Urinary bladder (tissue), 4 donors: ENCODE measurements at places on chromosomes 6 and 20. TPM values are rescaled to one million over a fixed set of nuclear protein-coding genes. Genes with fewer than 3 reads are reported as not detected.

Gene SLC22A16
- total RNA-seq: 0.63 TPM

GRCh38 chr20:45181639-45182038, 6.9 kb downstream of the PI3 start:
- no peak for DNase-seq

DNA sequence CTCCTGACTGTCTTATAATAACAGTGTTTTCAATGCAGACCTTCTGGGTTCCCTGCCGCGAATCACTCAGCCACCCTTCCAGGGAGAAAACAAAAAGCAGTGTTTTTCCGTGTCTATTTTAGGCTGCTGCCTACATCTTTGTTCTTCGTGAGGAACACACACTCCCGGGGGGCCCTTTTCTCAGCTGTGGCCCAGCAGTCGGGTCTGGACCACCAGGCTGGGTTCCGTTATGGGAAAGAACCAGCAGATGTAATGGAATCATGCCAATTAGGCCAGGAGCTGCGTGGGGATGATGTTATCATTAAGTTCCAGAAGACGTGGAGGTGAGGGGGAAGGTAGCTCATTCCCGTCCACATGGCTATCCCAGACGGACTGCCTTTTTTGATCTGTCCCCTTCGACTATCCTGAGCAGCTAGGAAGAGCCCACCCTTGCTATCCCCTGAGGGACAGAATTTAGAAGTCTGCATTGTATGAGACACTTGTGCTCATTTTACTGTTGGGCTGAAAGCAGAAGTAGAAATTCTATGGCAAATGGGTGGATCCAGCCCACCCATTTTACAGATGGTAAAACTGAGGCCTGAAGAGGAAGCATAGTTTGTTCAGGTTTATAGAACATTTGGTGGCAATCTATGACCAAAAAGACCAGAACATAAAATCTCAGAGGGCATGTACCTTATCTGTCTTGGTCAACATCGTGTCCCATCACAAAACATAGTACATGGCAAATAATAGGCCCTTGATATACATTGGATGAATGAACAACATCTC, 54.5 kb downstream of the KCNB1 start:
- DNase-seq: no peak

DNA sequence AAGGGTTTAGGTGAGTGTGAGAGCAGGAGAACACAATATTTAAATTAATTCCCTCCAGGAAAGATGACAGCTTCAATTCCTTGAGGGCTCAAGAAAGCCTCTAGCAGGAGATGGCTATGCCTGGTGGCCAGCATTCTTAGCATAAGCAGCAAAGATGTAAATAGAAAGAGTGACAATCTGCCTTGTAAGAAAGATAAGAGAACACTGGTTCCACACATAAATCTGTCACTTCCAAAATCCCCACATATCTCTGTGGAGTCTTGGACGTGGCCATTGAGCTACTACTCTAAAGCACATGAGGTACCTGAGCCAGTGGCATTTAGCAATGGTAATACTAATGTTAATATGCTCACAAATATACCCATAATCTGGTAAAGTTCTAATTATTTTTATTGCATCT, 29.2 kb downstream of the DEFB114 start:
- no peak for DNase-seq

- DNase-seq: no peak
Measured at GRCh38 chr6:148304976-148305375, 37.7 kb upstream of the SASH1 start.

- no peak for DNase-seq
Measured at GRCh38 chr20:39676857-39677391, 714.8 kb downstream of the DHX35 start.

DNA sequence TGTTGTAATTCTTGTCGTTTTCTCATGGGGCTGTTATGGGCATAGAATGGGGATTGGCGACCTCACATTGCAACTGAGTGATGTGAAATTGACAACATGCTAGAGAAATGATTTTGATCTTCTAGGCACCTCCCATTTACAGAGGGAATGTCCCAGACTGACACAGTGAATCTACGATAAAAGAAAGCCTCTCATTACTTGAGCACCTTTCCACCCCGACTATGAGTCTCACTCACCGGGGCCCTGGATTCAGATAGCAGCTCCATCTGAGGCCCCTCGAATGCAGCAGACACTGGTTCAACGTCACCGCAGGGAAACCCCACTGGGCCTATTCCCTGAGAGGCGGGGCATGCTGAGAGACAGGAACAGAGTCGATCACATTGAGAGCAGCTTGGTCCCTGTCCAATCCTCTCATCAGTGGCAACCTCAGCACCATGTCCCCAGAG, 49.1 kb downstream of the NFATC2 start:
- no peak for DNase-seq

GRCh38 chr20:21173485-21173884, 47.6 kb downstream of the KIZ start:
- DNase-seq: no peak

DNA sequence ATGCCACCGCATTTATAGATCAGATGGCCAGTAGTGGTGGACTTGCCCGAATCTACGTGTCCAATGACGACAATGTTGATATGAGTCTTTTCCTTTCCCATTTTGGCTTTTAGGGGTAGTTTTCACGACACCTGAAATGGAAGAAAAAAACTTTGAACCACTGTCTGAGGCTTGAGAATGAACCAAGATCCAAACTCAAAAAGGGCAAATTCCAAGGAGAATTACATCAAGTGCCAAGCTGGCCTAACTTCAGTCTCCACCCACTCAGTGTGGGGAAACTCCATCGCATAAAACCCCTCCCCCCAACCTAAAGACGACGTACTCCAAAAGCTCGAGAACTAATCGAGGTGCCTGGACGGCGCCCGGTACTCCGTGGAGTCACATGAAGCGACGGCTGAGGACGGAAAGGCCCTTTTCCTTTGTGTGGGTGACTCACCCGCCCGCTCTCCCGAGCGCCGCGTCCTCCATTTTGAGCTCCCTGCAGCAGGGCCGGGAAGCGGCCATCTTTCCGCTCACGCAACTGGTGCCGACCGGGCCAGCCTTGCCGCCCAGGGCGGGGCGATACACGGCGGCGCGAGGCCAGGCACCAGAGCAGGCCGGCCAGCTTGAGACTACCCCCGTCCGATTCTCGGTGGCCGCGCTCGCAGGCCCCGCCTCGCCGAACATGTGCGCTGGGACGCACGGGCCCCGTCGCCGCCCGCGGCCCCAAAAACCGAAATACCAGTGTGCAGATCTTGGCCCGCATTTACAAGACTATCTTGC, 725 bp downstream of the EEF1A1 start:
- no peak for DNase-seq

DNA sequence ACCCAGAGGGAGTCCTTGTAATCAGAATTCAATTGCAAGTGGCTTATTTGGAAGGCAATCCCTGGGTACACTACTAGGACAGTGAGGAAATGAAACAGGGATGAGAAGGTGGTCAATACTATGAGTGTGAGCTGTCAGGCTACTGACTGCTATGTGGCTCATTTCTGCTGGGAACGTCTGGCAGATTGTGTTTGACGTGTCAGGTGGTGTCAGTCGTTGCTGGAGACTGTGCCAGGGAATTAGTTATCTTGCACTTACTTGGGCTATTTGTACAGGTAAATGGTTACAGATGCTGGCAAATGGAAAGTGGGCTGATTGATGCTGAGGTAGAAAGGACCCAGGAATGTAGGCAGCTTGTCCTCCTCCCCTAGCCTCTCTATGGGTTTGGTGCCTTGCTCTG, 17.4 kb downstream of the CST4 start:
- DNase-seq: no peak

DNA sequence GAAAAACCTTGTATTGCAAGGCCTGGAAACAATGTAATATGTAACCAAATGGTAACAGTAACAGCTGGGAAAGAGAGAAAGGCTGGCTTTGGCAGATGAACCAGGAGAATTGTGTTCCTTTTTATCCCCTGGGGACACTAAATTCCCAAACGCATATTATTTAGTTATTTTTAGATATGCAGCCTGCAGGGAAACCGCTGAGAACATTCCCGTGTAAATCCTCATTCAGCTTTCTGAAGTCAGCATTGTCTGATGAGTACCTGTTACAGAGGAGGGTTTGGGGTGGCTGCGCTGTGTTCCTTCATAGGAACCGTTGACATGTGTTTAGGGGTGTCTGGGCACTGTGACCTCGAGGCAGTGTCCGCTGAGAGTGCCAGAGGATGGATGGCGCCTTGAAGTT, 101.3 kb downstream of the SMOC2 start:
- DNase-seq: no peak

Gene TMC2
- total RNA-seq: 0.16 TPM

GRCh38 chr20:22491194-22491505, 93.2 kb downstream of the FOXA2 start:
- no peak for DNase-seq

DNA sequence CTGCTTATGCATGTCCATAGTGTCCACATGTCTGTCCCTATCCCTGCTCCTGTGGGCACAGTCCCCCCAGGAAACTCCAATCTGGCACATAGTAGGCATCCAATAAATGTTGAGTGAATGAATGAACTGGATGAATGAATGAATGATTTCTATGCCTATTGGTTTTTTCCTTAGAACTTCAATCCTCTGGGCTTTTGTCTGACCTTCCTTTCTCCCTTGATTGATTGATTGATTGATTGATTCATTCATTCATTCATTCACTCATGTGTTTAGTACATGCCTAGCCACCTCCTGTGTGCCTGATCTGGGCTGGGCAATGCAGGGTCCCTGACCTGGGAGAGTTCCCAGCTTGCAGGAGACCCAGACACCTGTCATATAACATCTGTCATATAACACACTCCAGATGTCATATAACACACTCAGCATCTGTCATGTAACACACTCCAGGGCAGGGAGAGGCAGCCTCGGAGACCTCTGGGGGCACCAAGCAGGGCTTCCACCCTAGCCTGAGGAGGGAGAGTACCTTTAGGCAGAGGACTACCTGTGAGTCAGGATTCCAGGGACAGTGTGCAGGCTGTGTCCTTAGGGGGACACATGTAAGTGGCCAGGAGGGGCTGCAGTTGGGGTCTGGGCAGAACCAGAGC, 17.9 kb downstream of the VSTM2L start:
- no peak for DNase-seq

Gene ANGPT4
- 0.21 TPM for total RNA-seq

GRCh38 chr6:27872642-27873020, 39.6 kb downstream of the OR2B2 start:
- no peak for DNase-seq

GRCh38 chr20:34420146-34420545, 57.1 kb downstream of the ITCH start:
- DNase-seq: no peak

DNA sequence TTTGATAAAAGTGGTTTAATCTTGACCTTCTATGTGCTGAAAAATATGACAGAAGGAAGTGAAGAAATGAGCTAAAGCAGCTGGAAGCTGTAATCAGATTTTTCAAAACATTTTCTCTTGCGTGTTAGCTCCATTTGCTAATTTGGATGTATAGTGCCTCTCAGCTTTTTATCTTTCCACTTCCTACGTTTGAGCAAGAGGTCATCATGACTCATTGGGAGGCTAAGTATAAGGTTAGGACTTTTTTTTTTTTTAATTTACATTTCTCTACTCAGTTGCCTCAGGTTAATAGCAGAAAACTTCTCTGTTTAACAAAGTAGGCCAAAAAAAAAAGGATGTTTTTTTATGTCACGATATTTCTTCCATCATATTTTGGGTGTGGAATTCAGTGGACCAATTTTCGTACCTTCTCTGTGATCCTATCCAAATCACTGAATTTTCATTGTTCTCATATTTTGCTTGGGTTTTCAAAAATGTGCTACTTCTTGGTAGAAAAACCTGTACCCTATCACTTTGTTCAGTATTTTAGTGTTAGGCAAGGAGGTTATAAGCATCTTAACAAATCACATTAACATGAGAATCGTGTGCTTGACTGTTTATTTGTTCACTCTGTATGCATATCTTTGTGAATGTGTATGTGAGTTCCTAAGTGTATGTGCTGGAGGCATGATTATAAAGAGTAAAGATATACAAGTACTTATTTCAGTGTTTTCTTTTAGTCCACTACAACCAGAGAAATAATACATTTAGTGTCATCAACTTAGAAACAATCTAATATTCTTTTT, 1028.3 kb upstream of the EYS start:
- DNase-seq: no peak

Gene ABHD16B
- total RNA-seq: not detected

DNA sequence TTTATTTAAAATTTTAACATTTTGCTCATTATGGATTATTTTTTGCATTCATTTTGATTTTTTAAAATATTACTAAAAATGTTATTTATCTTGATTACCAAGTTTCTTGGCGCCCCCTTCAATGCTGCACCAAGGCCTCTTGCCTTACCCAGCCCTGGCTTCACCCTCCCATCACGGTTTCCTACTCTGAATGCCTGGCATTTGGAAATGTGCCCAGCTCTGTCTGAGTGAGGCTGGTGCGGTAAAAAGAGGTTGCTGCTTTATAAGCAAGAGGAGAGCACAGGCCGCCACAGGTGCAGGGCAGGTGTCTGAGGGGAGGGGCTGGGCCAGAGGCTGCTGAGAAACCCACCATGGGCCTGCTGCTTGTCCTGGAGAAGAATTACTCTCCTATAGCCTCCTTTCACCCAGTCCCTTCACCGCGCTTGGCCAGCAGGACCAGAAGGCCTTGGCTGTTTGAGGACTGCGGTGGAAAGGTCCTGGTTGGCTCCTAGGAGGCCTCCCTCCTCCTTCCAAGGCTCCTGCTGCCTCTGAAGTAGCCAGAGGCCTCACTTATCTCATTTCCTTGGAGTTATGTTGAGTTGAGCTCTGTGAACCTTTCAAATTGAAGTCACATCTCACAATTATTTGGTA, 62.6 kb downstream of the BANF2 start:
- DNase-seq: no peak

Gene ARMH2
- total RNA-seq: not detected

DNA sequence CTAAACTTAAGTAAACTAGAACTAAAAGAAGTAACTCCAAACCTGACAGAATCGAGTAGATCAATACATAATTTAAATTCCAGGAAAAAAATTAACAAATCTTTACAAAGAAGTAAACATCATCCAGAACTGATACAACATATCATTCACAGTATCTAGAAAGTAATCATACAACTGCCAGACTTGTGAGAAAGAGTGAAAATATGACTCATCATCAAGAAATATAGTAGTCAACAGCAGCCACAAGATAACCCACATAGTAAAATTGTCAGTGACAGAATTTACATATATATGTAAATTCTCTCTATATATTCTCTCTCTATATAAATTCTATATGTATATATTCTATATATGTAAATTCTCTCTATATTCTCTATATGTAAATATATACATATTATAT, 242.8 kb upstream of the RGS17 start:
- DNase-seq: no peak

- no peak for DNase-seq
Measured at GRCh38 chr6:151330130-151330696, 61.1 kb downstream of the ZBTB2 start.

DNA sequence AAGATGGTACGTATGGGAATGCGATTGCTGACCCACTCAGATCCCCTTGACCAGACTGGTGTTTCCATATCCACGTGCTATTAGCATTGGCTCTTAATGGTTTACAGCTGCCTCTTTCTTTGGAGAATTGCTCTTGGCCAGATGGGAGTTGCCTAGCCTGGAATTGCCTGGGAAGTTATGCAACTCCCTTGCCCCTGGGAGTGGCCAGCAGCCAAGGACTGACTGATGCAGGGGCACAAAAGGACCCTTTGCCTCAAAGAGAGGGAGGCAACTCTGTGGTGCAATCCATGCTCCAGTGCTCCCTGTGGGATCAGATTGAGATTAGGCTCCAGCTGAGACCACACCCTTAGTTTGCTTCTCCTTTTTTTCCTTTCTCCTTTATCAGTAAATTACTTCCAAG, 203.5 kb upstream of the JAG1 start:
- DNase-seq: no peak

GRCh38 chr6:168448243-168448855, 7.4 kb downstream of the SMOC2 start:
- DNase-seq: no peak

- no peak for DNase-seq
Measured at GRCh38 chr6:56866917-56867522, 87.9 kb upstream of the BEND6 start.
